ENCODE measurements at places on chromosomes 7 and 10.

DNA sequence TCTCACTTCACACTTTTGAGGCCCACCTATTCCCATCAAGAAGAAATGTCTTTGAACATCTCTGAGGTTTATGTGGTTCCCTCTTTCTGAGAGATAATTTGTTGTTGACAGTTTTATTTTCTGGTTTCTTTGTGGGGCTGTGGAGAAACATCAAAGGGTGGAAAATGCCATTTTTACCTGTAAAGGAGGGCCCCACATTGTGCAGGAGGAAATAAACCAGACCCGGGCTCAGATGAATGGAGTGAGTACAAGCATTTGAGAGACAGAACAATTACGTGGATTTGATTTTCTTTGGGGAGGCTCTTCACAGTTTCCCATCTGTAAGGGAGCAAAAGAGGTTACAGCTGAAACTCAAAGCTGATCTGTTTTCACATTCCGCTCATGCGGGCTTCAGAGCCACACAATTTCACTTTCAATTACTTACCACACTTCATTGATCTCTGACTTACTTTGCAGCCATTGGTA, 29.8 kb downstream of the ITPRIP start:
- DNase-seq: no peak

DNA sequence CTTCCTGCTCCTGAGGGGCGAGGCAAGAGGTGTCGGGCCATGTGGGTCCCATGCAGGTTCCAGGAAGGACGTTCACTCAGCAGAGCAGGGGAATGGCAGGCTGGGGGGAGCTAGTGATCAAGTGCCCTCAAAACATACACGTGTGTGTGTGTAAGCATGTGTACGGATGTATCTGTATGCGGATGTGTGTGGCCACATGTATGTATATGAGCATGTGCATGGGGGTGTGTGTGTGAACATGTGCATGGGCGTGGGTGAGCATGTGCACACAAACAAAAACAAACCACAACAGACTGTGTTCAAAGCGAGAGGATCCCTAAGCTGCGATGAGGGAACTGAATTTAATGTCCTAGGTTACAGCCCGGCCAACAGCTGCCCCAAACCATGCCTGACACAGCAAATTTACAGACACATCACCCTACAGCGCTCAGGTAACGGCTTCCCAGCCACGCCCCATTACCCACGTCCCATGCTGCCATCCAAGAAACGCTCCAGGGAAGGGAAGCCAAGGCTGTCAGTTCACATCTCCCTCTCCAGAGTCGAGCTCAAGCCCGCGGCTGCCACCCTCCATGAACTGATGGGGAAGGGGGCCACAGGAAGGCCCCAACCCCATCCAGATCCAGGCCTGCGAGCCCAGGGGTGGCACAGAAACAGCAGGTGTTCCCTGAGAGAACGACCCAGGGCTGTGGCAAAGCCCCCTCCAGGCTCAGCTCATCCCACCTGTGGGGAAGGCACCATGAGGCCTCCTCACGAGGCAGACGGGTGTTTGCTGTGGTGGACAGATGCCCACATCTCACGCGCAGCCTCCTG, 56.6 kb downstream of the PTPRN2 start:
- no peak for DNase-seq

GRCh38 chr10:16728266-16728665, 89.0 kb downstream of the RSU1 start:
- no peak for DNase-seq

DNA sequence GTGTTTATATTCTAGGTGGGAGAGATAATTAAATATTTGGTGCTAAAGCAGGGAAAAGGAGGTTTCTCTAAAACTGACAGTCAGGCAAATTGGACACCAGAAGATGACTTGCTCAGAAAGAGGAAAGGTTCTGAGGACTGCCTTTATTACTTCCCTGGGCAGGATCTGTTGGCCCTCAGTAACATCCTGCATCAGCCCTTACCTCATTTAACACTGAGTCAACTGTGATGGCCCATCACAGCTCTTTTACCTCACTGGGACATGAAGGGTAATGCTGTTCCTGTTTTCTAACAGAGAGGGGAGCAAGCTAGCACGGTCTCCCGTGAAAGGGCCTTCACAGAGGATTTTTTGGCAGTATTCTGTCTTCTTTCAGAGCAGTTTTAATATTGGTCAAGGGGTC, 12.0 kb downstream of the PPP1R17 start:
- DNase-seq: no peak

- no peak for DNase-seq
Observed at GRCh38 chr10:66604195-66604594, 321.6 kb upstream of the LRRTM3 start.
